ENCODE measurements at places on chromosomes 4 and X.
A peak's percentile ranks its signal among the peaks of the same experiment; 100 is the strongest.

- DNase-seq: no peak
Measured at GRCh38 chr4:101292214-101292613, 55.1 kb downstream of the PPP3CA start.

GRCh38 chr4:48347282-48347921, 6.1 kb downstream of the SLAIN2 start:
- DNase-seq: no peak

GRCh38 chr4:39525822-39526690, 1.2 kb downstream of the UGDH start:
- DNase-seq: peak; percentile 39

GRCh38 chr4:2008671-2008920, 178 bp downstream of the NELFA start:
- DNase-seq: no peak

DNA sequence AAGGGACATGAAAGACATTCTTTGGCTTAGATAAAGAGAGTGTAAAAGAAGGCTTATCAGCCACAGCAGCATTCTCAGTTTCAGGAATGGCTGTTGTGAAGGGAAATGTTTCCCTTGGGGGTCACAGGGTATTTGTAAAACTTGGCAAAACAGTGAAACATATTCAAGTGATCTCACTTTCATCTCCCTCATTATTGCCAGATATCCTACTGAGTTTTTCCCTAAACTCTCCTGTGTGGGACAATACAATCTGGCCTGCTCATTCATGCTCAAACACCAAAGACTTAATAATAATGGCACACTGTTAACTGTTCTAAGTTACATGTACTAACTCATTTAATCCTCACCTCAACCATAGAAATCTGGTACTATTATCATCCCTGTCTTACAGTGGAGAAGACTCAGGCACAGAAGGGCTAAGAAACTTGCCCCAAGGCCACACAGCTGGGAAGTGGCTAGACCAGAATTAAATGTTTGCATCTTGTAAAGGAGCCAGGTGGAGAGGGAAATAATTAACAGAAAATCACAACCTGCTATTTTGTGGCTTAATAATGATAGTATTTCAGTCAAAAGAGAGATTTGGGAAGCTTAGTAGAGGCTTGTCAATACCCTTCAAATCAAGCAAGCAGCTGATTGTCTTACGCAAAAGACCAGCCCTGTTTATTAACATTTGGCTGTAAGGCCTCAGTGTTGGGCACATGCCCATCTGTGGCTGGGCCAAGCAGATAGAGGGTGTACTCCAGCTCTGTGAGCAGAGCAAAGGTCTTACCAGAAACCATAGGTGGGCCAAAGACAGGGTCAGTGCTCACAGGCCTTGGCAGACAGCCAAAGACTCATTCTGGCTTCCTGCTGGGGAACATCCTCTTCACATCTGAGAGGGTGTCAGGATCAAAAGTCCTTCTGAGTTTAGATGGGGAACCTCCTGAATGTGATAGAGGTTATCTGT, 17.3 kb downstream of the SMPX start:
- DNase-seq: peak; percentile 58

DNA sequence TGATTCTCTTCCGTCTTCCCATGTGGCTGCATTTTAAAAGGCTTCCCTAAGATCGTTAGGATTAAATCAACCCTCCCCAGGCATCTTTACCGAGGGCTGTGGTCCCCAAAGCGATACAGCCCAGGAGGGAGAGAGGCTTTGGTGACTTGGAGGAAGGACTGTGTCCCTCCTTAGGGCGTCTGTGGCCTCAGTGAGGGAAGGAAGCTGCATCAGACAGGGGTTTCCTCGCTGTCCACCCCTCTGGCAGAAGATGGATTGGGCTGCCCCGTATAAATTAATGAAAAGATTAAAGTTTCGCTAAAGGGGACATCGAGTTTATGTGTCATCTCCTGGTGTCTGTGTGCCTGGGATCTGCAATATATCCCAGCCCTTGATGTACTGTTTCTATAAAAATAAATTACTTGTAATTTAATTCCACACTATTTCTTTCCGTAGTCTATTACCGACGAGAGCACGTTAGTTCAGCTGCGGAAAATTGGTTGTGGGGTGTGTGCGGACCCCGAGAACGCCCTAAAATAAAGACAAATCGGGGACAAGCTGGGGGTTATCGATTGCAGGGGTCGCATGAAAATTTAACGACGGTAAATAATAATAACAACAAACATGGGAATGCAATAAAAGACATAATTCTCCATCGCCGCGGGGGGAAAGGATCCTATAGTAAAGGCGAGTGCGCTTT, 6.5 kb downstream of the SHOX start:
- no peak for DNase-seq

GRCh38 chr4:80138551-80139538, 58.5 kb upstream of the PRDM8 start:
- no peak for DNase-seq

DNA sequence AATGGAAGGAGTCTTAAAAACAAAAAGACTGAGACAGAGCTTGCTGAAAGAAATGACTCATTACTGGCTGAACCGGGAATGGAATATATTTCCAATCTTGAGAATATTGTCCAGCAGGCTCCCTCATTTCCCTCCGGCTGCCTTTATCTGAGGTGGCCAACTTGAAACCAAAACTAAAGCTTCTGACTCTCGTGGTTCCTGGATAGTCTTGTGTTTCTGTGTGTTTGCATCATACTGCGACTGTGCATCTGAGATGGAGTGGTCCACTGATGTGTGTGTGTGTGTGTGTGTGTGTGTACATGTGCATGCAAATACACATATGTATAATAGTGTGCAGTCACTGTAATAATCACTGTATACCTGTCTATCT, 145.6 kb upstream of the SCML1 start:
- DNase-seq: no peak

GRCh38 chr4:95572304-95572991, 23.7 kb upstream of the UNC5C start:
- DNase-seq: no peak

GRCh38 chr4:53767482-53767881, 176.2 kb upstream of the LNX1 start:
- DNase-seq: no peak

- DNase-seq: no peak
Measured at GRCh38 chr4:15402974-15403373, 24.9 kb upstream of the C1QTNF7 start.

DNA sequence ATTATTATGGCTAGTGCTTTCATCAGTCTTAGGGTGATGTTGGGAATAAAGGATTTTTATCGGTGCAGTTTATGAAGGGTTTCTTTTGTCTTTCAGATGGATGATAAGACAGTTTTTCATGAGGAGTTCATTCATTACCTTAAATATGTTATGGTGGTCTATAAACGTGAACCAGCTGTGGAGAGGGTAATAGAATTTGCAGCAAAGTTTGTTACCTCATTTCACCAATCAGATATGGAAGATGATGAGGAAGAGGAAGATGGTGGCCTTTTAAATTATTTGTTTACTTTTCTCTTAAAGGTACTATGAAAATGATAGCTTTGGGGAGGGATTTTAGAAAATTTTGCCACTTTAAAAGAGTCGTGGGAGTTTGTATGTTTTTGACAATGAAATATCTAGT, 1.3 kb downstream of the NCAPG start:
- no peak for DNase-seq

GRCh38 chr4:184364100-184364921, 110.0 kb downstream of the IRF2 start:
- DNase-seq: no peak

- DNase-seq: no peak
Measured at GRCh38 chr4:164765833-164766232, 11.9 kb downstream of the SMIM31 start.

DNA sequence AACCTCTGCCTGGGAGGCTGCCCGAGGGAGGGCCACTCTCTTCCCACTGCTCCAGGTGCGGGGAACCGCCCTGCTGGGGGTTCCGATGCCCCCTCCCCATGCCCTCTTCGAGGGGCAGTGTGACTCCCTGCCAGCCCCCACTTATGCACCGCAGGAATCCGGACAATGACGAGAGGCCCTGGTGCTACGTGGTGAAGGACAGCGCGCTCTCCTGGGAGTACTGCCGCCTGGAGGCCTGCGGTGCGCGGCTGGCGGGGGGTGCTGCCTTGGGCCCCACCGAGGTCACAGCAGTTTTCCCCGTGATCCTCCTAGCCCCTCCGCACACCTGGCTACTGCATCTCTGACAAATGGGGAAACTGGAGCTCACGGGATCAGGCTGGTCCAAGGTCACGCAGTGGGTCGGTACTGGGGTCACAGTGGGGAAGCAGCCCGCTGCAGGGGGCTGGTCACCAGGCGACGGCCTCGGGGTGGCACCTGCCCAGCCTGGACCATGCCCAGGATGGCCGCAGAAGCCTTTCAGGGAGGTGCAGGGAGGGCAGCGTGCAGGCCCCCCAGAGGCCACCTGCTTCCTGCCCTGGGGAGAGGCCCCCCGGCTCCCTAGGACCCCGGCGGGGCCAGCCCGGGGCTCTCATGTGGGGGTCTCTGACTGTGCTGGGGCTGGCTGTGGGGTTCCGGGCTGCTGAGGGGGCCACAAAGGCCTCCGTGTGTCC, 3.5 kb downstream of the HGFAC start:
- DNase-seq: no peak

- no peak for DNase-seq
Measured at GRCh38 chr4:84235126-84235944, 263.8 kb downstream of the NKX6-1 start.

DNA sequence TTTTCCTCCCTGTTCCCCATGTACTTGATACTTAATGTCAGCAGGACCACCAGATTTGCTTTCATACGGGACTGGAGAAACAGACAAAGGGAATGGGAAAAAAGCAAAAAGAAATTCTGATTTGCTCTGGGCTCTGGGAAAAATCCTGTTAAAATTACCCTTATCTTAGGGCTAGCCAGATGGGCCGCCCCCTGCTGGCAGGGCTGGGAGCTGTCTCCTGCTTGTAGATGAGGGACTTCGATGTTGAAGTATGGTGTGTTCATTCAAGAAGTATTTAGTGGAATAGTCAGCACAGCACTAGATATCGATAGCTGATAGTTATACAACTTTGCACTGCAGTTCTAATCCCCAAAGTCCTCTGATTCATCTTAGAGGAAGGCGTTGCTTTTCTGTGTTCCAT, 45.8 kb downstream of the BCORL1 start:
- DNase-seq: peak; percentile 13

DNA sequence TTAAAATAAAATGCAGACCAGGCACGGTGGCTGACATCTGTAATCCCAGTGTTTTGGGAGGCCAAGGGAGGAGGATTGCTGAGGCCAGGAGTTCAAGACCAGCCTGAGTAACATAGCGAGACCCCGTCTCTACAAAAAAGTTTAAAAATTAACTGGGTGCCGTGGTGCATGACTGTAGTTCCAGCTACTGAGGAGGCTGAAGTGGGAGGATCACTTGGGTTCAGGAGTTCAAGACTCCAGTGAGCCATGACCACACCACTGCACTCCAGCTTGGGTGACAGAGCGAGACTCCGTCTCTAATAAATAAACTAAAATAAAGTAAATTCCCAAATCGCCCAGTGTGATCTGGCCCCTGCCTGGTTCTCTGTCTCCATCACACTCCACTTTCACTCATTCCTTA, 43.7 kb downstream of the TENM3 start:
- DNase-seq: no peak

- no peak for DNase-seq
Measured at GRCh38 chr4:153794006-153794405, 5.1 kb upstream of the SFRP2 start.

Data from cerebellar cortex (tissue), 1 donor.